ENCODE measurements at places on chromosomes 16 and 17. TPM values are rescaled to one million over a fixed set of nuclear protein-coding genes. Genes with fewer than 3 reads are reported as not detected.

DNA sequence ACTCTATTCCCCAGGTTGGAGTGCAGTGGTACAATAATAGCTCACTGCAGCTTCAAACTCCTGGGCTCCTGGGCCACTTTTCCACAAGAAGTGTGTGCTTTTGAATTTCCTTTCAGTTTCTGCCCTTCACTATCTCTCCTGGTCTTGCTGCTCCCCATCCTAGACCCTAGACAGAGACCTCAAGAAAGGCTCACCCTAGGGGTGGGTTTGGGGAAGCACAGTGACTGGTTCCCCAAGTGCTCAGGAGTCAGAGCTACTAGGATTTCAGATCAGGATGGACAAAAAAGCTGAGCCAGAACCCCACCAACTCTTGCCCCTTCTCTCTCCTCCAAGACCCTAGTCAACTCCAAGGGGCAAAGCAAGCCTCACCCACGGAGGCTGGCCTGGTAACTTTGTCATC is 1.6 kb upstream of the SEBOX start:
- DNase-seq: no peak

DNA sequence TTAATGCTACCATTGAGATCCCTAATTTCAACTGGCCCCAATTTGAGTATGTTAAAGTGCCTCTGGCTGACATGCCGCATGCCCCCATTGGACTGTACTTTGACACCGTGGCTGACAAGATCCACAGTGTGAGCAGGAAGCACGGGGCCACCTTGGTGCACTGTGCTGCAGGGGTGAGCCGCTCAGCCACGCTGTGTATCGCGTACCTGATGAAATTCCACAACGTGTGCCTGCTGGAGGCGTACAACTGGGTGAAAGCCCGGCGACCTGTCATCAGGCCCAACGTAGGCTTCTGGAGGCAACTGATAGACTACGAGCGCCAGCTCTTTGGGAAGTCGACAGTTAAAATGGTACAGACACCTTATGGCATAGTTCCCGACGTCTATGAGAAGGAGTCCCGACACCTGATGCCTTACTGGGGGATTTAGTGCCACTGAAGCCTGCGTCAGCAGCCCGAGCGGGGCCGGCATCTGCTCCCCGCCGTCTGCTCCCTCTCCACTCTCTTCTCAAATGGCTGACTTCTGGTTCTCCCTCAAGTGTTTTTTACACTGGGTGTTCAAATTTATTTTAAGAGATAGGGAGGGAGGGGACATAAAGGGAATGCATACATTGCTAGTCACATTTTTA is 22.9 kb downstream of the DUSP14 start:
- DNase-seq: peak; percentile 67

GRCh38 chr16:66275775-66276428 is 90.6 kb upstream of the CDH5 start:
- DNase-seq: peak; percentile 87

- no peak for DNase-seq
Measured at GRCh38 chr16:46996391-46996790, 22.9 kb upstream of the DNAJA2 start.

- DNase-seq: peak; percentile 56
Measured at GRCh38 chr16:15642557-15643047, 352 bp downstream of the MARF1 start.

DNA sequence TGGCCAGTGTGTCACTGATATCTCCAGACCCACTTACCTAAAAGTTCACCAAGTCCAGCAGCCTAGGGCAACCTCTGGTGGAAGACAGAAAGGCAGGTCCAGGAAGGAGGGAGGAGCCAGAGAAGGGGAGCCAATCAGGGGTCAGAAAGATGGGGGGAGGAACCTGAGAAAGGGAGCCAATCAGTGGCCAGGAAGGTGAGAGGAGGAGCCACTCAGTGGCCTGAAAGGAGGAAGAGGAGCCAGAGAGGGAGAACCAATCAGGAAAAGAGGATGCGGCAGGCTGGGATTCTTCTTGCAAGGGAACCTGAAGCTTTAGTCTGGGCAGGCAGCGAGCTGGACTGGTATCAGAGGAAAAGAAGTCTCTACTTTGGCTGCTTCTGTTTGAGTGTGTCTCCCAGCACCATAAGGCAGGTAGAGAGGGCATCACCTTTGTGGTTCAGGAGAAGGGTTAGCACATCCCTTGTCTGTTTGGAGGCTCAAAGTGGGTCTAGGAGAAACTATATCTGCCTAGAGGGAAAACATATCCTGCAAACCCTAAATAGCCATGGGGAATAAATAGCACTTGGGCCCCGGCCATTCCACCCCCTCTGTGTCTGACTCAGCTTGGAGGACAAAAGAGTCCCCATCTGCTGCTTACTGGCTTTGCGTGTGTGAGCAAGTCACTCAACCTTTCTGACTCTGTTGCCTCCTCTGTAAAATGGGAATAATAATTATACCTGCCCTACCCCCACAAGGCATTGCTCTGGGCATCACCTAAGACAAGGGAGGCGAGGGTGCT is 43.4 kb upstream of the CRHR1 start:
- peak; percentile 66 for DNase-seq

DNA sequence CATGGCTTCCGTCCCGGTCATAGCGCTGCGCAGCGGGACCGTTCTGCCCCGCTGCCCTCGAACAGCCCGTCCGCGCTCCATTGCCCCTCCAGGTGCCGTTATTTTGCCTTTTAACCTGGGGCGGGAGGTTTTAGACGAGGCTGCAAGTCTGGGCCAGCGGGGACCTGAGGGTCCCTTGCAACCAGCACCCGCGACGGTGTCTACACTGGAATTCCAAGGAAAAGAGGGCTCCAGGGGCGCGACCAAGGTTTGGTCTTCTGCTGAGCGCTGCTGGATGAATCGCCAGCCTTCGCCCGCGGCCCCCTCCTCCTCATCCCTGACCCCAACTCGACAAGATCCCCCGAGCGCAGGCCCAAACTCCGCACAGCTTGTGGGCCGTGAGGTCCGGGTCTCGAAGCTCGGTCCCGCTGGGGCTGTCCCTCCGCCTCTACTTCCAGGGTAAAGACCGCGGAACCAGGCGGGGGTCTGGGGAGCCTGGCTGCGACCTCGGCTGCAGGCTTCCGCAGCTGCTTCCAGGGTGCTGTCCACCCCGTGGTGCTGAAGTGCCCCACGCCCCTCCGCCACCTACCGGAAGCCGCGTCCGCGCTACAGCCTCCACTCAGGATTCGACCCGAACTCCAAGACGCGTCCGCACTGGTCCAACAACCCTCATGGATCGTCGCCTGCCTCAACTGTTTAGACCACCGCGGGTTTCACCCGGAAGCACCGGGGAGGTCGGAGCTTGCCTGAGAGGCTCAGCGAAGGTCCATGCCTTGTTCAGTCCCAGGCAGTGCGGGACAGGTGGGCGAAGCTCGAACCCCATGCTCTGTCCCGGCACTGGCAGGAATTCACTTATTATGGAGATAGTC is 10.1 kb upstream of the CA4 start:
- DNase-seq: peak; percentile 88

- no peak for DNase-seq
Measured at GRCh38 chr16:15694499-15694898, 44.5 kb downstream of the NDE1 start.

DNA sequence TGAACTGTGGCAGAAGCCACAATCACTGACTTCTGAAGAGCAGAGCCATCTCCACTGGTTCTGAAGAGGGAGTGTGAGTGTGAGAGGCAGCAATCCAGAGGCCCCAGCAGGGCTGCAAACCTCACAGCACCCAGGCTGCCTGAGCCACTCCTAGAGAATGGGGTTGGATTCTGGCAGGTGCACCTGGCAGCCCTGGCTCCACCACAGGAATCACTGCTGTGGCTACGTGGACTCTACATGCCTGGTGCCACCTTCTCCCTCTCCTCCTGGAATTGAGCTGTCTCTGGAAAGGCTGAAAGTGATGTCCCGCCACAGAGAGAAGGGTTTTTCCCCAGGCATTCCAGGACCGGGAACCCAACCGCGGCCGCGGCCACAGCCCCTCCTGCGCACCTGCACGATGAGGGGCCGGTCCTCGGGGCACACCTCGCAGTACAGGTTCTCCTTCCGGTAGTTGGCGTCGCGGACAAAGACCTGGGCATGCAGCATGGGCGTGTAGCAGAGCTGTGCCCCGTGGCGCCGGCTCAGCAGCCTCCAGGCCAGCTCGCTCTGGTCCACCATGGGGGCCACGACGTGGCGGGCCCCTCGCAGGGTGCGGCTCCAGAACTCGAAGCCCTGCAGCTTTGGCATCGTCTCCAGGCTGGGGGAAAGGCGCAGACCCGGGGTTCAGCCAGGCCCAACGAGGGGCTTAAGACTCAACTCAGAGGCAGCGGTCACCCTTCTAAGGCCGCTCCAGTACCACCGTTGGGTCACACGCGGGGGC is 991 bp downstream of the DUS1L start:
- DNase-seq: no peak

DNA sequence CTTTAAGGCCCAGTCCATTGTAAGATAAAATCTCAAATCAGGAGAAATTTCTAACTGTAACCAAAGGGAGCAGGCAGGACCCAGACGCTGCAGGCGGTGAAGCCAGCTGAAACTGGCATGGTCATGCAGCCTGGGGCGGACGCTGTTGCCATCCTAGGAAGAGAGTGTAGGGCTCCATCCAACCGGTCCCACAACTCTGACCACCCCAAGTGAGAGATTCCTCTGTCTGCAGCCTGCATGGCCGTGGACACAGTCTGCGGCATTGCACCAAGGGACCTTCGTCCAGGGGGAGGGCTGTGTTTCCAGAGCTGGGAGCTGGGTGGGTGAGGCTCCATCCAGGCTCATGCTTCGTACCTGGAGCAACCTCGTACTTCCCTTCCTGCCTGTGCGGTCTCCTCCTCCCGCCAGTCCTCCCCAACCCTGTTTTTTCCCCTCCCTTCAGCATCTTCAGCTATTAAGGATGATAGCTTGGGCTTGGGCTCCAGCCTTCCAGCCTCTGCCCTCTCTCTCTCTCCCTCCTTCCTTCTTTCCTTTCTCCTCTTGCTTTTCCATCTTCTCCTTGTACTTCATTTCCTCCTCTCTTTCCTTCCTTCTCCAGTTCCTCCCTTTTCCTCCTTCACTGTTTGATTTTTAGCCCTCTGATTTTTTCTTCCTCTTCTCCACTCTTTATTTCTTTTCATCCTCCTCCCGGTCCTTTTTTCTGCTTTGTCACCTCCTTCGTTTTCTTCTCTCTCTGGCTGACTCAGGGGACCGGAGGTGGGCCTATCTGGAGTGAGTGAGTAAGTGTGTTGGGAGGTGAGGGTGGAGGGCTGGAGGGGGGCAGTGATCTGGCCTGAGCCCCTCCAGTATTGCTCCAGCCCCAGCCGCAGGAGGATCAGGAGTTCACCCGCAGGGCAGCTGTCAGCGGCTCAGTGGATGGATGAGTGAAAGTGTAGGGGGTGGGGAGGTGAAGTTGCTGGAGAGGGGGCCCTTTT is 17.0 kb upstream of the LHX1 start:
- DNase-seq: peak; percentile 72

DNA sequence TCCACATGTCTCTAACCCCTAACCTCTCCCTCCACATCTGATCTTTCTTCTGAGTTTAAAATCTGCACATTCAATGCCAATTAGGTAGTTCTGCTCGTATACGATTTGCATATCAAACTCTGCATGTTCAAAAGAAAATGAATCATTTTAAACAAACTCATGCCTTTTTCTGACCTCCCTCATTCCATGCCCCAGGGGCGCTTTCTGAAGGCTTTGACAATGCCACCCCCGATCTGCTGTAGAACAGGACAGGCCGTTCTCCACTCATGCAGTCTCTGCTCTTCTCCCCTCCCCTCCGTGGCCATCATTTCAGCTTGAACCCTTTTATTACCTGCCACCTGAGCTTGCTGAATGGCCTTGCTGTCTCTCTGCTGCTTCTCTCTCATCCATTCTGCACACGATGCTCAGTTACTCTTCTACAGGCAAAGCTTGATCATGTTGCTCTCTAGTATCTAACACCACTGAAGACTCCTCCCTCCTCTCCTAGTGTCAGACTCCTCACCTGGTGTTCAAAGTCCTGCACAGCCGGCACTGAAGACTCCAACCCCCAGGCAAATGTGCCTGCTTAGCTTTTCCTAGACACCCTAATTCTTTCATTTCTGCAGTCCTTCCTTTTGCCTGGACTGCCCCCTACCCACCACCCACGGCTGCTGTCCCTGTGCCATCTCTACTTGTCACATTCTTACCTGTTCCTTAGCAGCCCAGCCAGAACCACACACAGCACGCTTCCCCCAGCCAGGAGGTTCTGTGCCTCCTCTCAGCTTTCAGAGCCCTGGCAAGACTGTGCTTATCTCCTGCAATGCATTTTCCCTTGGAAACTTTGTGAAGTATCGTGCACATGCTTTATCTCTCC is 6.2 kb downstream of the TMEM238L start:
- DNase-seq: no peak

GRCh38 chr17:627051-627450 is 87.6 kb downstream of the VPS53 start:
- no peak for DNase-seq

- DNase-seq: no peak
Measured at GRCh38 chr17:8436844-8437171, 1.1 kb downstream of the NDEL1 start.

- DNase-seq: peak; percentile 4
Measured at GRCh38 chr17:76887802-76888201, 19.6 kb downstream of the MGAT5B start.

- DNase-seq: no peak
Measured at GRCh38 chr16:67190041-67190440, at the start of gene EXOC3L1. Gene EXOC3L1 (minus strand): TSS chr16:67190136. CDS start chr16:67189676, 460 bp downstream.

DNA sequence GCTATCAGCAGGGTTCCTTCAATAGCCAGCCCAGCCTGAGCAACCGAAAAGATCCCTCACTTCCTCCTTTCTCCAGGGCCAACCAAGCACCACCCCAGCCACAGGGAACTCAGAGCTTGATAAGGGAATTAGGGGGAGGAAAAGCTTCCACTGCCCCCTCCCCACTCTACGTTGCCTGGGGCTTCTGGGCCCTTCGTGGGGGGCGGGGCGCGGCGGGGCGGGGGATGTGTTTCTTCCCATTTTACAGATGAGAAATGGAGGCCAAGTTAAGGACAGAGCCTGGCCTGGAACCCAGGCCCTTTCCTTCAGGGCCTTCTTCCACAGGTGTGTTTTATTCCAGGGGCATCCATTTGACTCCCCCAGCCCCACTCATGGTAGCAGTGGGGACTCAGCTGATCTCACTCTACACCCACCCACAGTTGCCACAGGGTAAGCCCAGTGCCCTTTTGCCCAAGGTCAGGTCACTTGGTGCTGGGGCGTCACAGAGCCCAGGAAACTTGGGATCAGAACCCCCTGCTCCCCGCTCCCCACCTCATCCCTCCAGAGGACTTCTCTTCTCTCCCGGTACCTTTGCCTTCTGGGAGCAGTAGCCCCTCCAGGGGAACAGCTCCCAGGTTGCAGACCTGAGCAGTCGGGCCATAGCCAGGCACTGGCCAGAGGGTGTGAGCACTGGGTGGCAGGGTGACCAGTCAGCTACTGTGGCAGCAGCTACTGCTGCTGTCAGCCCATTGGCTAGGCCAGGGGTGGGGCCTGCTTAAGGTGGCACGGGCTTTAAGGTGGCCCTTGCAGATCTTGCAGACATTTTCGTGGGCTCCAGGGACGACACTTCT is at the start of gene LDHD:
Gene LDHD (minus strand): TSS at position 700 of the 830 bp plus-strand sequence. CDS start 60 bp downstream, at position 640.
- DNase-seq: peak; percentile 75

- peak; percentile 10 for DNase-seq
Measured at GRCh38 chr17:32152130-32152529, 9.8 kb downstream of the RHOT1 start.

Gene ABHD15
- total RNA-seq: 7.2 TPM

Gene GPT2
- 34.4 TPM for total RNA-seq

Gene CCL17
- total RNA-seq: not detected

Gene CUEDC1
- total RNA-seq: 14.8 TPM

Gene PROCA1
- total RNA-seq: 19.4 TPM

Gene CMTM2
- total RNA-seq: not detected

Gene PRSS21
- not detected for total RNA-seq

Gene CHD3
- 64.7 TPM for total RNA-seq

Gene LDAF1
- 17.1 TPM for total RNA-seq

Gene QPRT
- 268 TPM for total RNA-seq

Gene ASIC2
- total RNA-seq: not detected

Gene KRT13
- not detected for total RNA-seq

Gene ATXN2L
- 81.2 TPM for total RNA-seq

Gene SCARF1
- 7.6 TPM for total RNA-seq

Gene HES7
- total RNA-seq: 6.2 TPM

Gene CACNG3
- total RNA-seq: not detected

All from cardiac muscle cell (in vitro differentiated cells and primary cell).